H1 (cell line): ENCODE measurements at places on chromosomes 12 and 14. TPM values are rescaled to one million over a fixed set of nuclear protein-coding genes. Genes with fewer than 3 reads are reported as not detected.

Gene ANGEL1
- total RNA-seq, result 23.1 and 26.8 TPM in 2 replicates

Gene HOTAIR
- not detected in 2 replicates for total RNA-seq

Gene AQP6
- total RNA-seq, result 0.17 TPM in 1 of 2 replicates, not detected in the other

Gene TBX5
- total RNA-seq, result 0.08 TPM in 1 of 2 replicates, not detected in the other

Gene OLR1
- total RNA-seq, result not detected in 2 replicates

Gene AVPR1A
- total RNA-seq, result 0.11 and 0.20 TPM in 2 replicates

Gene INHBC
- total RNA-seq, result not detected in 2 replicates

Gene ZNF268
- 22.3 and 23.5 TPM in 2 replicates for total RNA-seq

DNA sequence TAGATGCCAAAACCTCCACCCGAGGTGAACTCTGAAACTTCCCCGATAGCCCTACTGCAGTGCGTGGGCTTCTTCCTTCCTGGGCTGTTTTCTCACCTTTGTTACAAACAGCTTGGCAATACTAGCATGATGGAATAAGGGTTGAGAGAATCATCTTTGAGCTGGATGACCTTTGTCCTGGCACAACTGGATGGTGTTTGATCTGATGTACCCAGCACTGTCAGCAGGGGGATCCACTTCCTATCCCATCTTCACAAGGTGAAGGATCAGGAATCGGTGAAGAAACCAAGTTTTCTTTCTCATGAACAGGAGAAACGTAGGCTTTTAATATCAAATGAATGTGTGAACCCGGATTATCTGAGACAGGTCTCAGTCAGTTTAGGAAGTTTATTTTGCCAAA, 19.5 kb upstream of the LRRC10 start:
- no peak overlapping the region for H3K4me3 ChIP-seq
- no peaks in the 10 kb centered on the region for H3K4me1 ChIP-seq
- no peak overlapping the region for H3K27ac ChIP-seq
- H3K27me3 ChIP-seq, result no peaks in the 10 kb centered on the region
- DNase-seq, result no peak
- H3K36me3 ChIP-seq, result no peaks in the 10 kb centered on the region

DNA sequence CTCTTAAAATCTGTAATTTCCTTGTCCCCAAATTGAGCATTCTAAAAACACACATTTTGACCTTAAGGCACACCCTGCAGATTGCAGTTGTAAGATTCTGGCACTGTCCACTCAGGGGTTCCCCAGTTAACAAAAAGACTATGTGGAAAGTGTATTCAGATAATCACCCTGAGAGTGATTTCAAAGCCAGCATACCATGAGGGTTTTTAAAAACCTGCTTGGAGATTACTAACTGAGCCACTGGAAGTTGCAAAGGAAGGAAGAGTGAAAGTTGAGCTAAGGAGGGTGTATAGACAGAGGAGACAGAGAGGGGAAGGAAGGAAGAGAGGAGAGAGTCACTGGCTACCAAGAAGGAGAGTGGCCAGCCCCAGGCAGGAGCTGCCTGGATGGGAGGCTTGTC, 82.6 kb downstream of the EML1 start:
- no peaks in the 10 kb centered on the region for H3K36me3 ChIP-seq
- no peak overlapping the region for H3K4me3 ChIP-seq
- H3K4me1 ChIP-seq, result peaks cover 4% of the 10 kb centered on the region
- no peak overlapping the region for H3K27ac ChIP-seq

- H3K36me3 ChIP-seq, result no peaks in the 10 kb centered on the region
- H3K27me3 ChIP-seq, result no peaks in the 10 kb centered on the region
- no peak for DNase-seq
- no peaks in the 10 kb centered on the region for H3K4me1 ChIP-seq
Measured at GRCh38 chr12:24997496-24997895, 48.6 kb upstream of the BCAT1 start.

- peaks cover 7% of the 10 kb centered on the region for H3K4me1 ChIP-seq
- DNase-seq, result no peak
- peaks cover 51% of the 10 kb centered on the region for H3K36me3 ChIP-seq
Measured at GRCh38 chr12:6559500-6559899, 3.7 kb upstream of the IFFO1 start.

- H3K36me3 ChIP-seq, result no peaks in the 10 kb centered on the region; the same call in 1 of the 2 replicates
- no peak overlapping the region for H3K27ac ChIP-seq
- no peaks in the 10 kb centered on the region for H3K4me1 ChIP-seq
- no peak overlapping the region for H3K4me3 ChIP-seq
Measured at GRCh38 chr14:75906680-75907280, 75.0 kb downstream of the TGFB3 start.

GRCh38 chr12:126419131-126419530, 1353.9 kb downstream of the AACS start:
- H3K4me3 ChIP-seq, result no peak overlapping the region
- H3K36me3 ChIP-seq, result no peaks in the 10 kb centered on the region
- H3K27me3 ChIP-seq, result no peaks in the 10 kb centered on the region
- DNase-seq, result no peak

DNA sequence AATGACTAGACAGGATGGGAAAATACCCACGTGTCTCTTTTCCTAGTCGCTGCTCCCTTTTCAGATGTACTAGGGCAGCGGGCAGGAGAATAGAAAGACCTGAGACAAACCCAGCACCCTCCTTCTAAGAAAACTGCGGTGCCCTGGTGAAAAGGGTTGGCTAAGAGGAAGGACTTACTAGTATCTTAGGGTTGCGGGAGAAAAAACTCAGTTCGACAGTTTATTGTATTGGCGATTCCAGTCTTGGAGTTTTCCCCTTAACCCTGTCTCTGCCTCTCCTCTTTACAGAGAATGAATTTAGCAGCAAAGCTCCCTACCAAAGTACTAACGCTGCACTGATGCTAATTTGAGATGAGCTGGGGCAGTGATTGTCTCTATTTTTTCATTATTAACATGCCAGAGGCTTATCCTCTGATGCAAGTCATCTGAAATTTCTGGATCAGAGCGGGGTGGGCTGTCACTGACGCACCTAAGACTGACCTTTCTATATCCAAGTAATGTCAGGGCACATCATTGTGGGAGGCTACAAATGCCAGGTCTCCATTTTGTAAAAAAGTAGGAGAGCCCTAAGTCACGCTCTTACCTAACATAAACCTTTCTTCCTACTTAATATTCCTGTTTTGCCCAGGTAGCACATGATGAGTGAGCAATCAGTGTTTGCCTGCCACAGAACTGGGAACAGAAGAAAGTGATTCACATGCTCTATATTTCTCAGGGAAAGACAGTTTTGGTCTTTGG, 916 bp upstream of the PAWR start:
- no peak for DNase-seq
- peaks cover 8% of the 10 kb centered on the region for H3K4me1 ChIP-seq
- H3K4me3 ChIP-seq, result peak overlapping the region; percentile 95
- H3K27ac ChIP-seq, result peak overlapping the region; percentile 69

DNA sequence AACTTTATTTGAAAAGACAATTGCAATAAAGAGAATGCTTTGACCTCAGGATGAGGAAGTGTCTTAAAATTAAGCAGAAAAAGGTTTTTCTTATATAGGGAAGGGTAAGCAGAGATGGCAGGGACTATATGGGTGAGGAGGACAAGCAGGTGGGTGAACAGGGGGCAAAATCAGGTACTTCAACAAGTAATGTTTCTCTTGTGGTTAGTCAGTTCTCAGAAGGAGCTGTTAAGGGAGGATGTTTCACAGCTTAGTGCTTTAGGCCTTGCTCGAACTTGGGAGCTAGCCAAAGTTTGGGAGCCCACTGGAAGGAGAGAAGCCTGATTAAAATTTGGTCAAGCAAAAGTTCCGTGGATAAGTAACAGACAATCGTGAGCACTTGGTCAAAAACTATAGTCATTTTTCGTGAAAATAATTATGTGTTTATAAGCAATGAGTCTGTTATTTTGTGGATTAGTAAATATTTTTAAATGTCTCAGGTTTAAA, 364.2 kb upstream of the TMPO start:
- H3K36me3 ChIP-seq, result no peaks in the 10 kb centered on the region
- DNase-seq, result no peak
- no peaks in the 10 kb centered on the region for H3K27me3 ChIP-seq
- no peak overlapping the region for H3K27ac ChIP-seq

DNA sequence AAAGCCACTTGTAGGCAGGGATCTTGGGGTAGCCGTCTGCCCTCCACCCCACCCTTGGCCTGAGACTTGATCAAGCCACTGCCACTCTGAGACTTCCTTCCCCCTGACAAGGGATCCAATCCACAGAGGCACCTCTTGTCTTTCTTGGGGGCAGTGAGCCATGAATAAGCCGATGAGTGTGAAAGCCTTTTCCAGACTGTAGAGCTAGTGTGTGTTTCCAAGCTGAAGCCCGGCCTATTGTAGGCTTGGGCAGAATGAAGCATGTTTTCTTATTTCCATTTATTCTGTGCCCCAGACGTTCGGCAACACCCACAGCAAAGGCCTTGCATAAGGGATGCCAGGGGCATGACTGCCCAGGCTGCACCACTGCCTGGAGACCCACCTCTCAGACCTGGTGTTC, 991.6 kb downstream of the BCL11B start:
- H3K27ac ChIP-seq, result no peak overlapping the region
- DNase-seq, result no peak
- no peaks in the 10 kb centered on the region for H3K36me3 ChIP-seq
- H3K27me3 ChIP-seq, result no peaks in the 10 kb centered on the region

- no peak for DNase-seq
- H3K36me3 ChIP-seq, result no peaks in the 10 kb centered on the region
- peaks cover 4% of the 10 kb centered on the region; the same call in 1 of the 2 replicates for H3K4me1 ChIP-seq
- H3K4me3 ChIP-seq, result no peak overlapping the region
- H3K27me3 ChIP-seq, result no peaks in the 10 kb centered on the region
Measured at GRCh38 chr14:43587183-43587582, 919.9 kb downstream of the FSCB start.

DNA sequence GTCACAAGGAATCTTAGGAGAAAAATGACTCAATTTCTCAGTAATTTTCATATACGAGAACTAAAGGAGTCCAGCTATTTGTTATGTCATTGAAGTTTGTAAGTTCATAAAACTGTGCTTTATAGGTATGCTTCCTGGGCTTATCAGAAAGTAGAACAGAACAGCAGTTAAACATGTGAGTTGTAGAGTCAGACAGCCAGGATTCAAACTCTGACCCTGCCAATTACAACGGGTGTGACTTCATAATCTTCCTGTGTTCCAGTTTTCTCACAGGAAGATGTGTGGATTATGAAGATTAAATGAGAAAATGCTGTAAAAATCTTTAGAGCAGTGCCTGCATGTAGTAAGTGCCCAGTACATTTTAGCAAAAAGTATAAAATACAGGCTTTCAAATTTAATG, 8.9 kb downstream of the TRIM9 start:
- no peak overlapping the region for H3K4me3 ChIP-seq
- H3K27me3 ChIP-seq, result no peaks in the 10 kb centered on the region
- no peak for DNase-seq
- H3K4me1 ChIP-seq, result no peaks in the 10 kb centered on the region

GRCh38 chr12:22593864-22594263, 31.1 kb upstream of the ETNK1 start:
- no peaks in the 10 kb centered on the region for H3K27me3 ChIP-seq
- no peaks in the 10 kb centered on the region for H3K36me3 ChIP-seq
- H3K4me3 ChIP-seq, result no peak overlapping the region
- H3K4me1 ChIP-seq, result no peaks in the 10 kb centered on the region
- DNase-seq, result no peak
- H3K27ac ChIP-seq, result no peak overlapping the region

- DNase-seq, result no peak
- no peak overlapping the region for H3K27ac ChIP-seq
- H3K27me3 ChIP-seq, result no peaks in the 10 kb centered on the region
- H3K4me3 ChIP-seq, result peak overlapping the region; percentile 42
- no peaks in the 10 kb centered on the region for H3K36me3 ChIP-seq
- peaks cover 4% of the 10 kb centered on the region for H3K4me1 ChIP-seq
Measured at GRCh38 chr14:55240526-55241178, 30.6 kb upstream of the FBXO34 start.

DNA sequence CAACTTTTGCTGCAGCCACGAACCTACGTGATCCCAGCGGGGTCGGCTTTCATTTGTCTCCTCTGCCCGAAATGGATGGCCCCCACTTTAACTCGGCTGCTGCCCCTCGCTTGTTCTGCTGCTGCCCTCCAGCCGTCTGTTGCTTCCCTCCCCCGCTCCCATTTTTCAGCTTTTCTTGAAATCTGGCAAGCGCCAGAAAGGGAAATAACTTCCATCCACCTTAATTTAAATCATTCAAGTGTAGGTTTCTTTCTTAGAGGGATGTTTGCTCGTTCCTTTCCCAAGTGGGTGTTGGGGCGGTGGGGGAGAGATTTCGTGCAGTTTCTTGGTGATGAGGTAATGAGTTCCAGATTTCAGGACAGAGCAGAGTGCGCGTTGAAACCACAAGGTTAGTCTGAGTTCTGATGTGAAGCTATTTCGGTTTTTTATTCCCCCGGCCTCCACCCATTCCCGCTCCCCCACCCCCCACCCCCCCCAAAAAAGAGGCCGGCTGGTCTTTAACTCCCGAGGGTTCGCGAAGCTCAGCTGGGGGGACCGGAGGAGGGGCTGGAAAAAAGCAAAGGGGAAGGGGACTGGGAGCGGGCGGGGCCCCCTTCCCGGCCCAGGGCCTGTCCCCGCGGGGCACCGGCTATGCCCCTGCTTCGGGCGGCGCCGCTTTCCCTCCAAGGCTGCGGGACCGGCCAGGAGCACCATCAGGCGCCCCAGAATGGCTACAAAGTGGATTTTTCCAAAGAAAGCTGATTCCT, 2.2 kb upstream of the ZFP36L1 start:
- peaks cover 7% of the 10 kb centered on the region; the same call in 1 of the 2 replicates for H3K36me3 ChIP-seq
- peak overlapping the region; percentile 98 for H3K27ac ChIP-seq
- no peaks in the 10 kb centered on the region for H3K27me3 ChIP-seq
- peak overlapping the region; percentile 99 for H3K4me3 ChIP-seq
- peaks cover 8% of the 10 kb centered on the region for H3K4me1 ChIP-seq
- DNase-seq, result no peak

- no peak overlapping the region for H3K27ac ChIP-seq
- H3K4me3 ChIP-seq, result no peak overlapping the region
- H3K4me1 ChIP-seq, result no peaks in the 10 kb centered on the region
- DNase-seq, result no peak
- no peaks in the 10 kb centered on the region for H3K36me3 ChIP-seq
Measured at GRCh38 chr12:20798554-20798953, 12.0 kb upstream of the SLCO1B3 start.

DNA sequence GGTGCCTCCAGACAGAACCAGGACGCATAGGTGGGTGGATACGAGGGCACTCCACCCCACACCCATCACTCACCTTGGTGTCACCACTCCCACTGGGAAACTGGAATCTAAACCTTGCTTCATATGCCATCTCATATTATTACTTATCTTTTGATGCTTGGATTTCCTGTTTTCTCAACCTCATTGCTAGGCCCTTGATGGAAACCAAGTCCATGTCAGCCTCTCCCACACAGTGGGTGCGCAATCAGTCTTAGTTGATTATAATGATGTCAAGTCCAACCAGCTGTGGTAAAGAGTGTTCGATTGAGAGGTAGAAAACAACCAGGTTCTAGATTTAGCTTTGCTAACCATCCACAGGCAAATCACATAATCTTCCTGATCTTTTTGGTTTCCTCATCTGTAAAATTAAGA, 584 bp upstream of the DDHD1 start:
- no peaks in the 10 kb centered on the region; the same call in 1 of the 2 replicates for H3K36me3 ChIP-seq
- no peaks in the 10 kb centered on the region for H3K27me3 ChIP-seq
- H3K4me1 ChIP-seq, result peaks cover 3% of the 10 kb centered on the region
- no peak overlapping the region for H3K27ac ChIP-seq
- no peak for DNase-seq

GRCh38 chr12:52296572-52297215, 5.4 kb upstream of the KRT81 start:
- no peak overlapping the region for H3K27ac ChIP-seq
- no peak overlapping the region for H3K4me3 ChIP-seq
- H3K36me3 ChIP-seq, result no peaks in the 10 kb centered on the region
- no peaks in the 10 kb centered on the region for H3K27me3 ChIP-seq
- no peaks in the 10 kb centered on the region for H3K4me1 ChIP-seq

- H3K4me1 ChIP-seq, result no peaks in the 10 kb centered on the region
- no peaks in the 10 kb centered on the region for H3K27me3 ChIP-seq
Measured at GRCh38 chr12:6257007-6257406, 53.5 kb upstream of the PLEKHG6 start.
